ENCODE measurements at places on chromosomes 3 and 15.

- no peak for DNase-seq
Measured at GRCh38 chr3:186785495-186786018, 2.2 kb downstream of the EIF4A2 start.

- no peak for DNase-seq
Measured at GRCh38 chr3:131535596-131535995, 32.8 kb upstream of the MRPL3 start.

- DNase-seq, result no peak
Measured at GRCh38 chr15:25894371-25894902, 31.3 kb upstream of the ATP10A start.

DNA sequence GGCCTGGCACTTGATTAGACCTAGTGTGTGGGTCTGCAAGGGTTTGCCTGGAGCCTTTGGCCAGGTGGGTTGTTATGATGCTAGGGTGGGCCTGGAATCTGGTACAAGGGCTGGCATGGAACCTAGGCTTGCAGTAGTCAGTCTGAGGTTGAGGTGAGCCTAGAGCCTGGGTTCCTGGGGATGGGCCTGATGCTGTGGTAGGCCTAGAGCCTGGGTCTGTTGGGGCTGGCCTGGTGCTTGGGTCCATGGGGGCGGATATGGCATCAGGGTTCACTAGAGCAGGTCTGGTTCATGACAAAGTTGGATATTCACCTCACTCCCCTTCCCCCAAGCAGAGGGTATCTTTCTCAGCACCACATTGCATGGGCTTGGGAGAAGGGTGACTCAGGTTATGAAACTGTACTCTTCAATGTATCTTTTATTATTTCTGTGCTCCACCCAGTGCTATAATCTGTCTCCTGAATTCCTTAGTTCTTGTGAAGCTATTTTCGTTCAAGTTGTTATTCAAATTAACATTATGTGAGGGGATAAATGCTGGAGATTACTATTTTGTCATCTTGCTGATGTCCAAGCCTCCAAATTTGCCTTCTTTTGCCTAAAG, 274.4 kb downstream of the NFKBIZ start:
- no peak for DNase-seq

DNA sequence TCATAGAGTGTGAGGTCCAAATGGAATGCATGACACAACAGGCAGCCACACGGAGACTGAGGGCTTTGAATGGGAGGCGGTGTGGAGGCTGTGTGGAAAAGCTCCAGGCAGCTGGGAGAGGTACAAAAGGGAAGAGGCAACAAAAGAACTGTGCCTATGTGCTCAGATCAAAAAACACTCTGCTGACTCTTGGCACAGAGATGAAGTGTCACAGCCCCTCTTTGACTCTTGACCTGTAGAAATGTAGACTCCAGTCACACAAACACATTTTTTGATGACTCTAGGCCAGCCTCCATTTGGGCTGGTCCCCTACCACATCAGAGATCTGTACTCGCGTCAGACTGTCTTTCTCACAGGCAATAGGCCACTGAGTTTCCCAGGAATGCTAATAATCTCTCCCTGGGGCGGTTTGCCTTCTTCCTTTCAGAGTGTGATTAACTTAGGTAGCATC, 456.0 kb downstream of the TUSC7 start:
- DNase-seq, result no peak

GRCh38 chr3:165800970-165801369, 36.3 kb downstream of the BCHE start:
- no peak for DNase-seq

DNA sequence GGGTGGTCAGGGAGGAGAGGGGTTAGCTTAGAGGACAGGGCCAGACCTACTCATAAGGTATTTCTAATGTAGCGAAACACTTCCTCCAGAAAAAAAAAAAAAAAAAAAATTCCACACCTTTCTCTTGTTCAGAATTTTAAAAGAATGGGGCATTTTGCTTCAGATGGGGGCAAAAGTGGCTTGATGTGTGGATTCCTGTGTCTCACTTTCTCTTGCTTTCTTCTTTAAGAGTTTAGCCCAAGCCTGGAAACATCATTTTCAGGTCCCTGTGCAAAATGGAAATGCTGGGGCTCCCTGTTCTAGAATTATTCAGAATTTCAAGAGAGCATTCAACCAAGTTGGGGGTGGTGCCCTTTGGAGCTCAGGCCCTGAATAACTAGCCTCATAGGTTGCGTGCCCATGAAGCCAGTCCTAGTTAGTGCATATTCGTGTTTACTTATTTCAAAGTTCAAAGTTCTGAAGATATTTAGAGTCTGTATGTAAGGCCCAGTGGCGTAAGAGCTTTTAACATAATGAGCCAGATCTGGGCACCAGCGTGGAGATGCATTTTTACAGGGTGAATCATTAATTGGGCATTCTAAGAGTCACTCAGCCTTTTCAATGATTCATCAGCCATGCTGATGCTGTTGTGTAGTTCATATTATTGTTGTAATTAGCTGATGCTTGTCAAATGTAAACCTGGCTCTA, 104.5 kb downstream of the RPLP1 start:
- no peak for DNase-seq

GRCh38 chr3:78977073-78977472, 790.7 kb downstream of the ROBO1 start:
- DNase-seq, result no peak

GRCh38 chr3:197082871-197083270, 53.3 kb upstream of the MELTF start:
- no peak for DNase-seq

- no peak for DNase-seq
Measured at GRCh38 chr3:167972502-167972901, 123.2 kb downstream of the GOLIM4 start.

- no peak for DNase-seq
Measured at GRCh38 chr3:65439641-65440284, 599.0 kb downstream of the MAGI1 start.

DNA sequence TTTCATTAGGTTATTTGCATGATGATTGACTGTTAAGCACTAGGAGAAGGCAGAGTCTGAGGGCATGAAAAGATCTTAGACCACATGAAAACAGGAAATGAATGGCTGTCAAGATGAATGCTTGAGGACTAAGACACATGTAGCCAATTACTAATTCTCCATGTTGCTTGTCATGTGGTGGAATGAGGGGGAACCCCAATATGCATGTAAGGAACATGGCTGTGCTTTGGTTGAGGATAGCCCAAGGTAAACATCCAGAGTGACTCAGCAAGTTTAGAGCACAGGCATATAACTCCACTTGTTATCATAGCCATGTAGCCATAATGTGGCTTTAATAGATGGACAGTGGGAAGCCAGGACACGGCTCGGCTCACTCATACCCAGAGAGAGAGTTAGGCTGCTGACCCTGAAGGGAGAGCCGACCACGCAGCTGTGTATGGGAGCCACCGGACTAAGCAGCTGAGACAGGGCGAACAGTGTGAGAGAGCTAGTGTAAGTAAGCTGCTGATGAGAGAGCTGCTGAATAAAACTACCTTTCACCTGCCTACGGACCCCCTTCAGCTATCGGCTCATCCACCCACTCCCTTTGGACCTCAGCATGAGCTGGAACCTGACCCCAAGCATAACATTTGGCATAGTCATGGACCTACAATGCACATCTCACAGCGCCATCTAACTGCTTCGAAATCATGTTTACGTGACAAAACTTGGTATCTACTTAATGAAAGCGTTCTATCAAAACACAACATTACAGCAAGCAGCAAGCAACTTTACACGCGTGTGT, 37.6 kb downstream of the ANO10 start:
- DNase-seq, result no peak

- DNase-seq, result no peak
Measured at GRCh38 chr3:33629219-33629618, 88.8 kb downstream of the CLASP2 start.

- DNase-seq, result peak; percentile 95
Measured at GRCh38 chr15:77420610-77421369, at the start of gene HMG20A. TSS of gene HMG20A (plus strand) at chr15:77420888. CDS start at chr15:77458408, 37,520 bp downstream.

- no peak for DNase-seq
Measured at GRCh38 chr3:60774617-60775016, 476.6 kb downstream of the FHIT start.

GRCh38 chr3:28218071-28218916, 23.1 kb upstream of the CMC1 start:
- no peak for DNase-seq

- peak; percentile 99 for DNase-seq
Measured at GRCh38 chr3:129314386-129315222, 35.9 kb downstream of the HMCES start.

- no peak for DNase-seq
Measured at GRCh38 chr15:38520035-38520434, 44.6 kb downstream of the RASGRP1 start.

DNA sequence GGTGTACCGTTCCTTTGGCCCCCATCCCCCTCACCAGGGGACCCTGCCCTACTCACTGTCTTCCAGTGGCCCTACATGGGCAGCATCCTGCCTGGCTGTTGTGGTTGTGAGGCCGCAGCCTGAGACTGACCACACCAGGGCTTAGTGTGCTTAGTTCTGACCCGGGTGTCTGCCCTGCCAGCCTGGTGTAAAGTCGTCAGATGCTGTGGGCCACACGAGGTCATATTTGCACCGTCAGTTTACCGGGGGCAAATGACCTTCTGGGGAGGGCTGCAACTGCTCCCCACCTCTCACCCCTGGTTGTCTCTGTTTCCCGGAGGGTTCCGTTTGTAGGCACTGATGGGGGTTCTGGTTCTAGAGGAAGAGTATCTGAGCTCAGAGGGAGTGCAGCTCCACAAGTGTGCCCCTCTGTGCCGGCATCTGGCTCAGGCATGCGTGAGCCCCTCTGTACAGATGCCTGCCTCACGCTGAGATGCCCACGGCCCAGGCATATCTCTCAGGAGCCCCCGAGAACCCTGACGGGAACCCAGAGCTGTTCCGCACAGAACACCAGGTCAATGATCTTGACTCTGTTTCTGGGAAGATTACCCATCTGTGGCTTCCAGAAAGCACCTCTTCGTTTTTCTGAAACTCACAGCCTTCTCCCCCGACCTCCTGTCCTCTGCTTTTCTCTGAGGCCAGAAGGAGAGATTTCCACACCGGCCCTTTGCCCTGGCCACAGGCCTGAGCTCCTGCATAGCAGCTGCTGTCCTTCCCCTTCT, 19.2 kb downstream of the KLF13 start:
- no peak for DNase-seq

DNA sequence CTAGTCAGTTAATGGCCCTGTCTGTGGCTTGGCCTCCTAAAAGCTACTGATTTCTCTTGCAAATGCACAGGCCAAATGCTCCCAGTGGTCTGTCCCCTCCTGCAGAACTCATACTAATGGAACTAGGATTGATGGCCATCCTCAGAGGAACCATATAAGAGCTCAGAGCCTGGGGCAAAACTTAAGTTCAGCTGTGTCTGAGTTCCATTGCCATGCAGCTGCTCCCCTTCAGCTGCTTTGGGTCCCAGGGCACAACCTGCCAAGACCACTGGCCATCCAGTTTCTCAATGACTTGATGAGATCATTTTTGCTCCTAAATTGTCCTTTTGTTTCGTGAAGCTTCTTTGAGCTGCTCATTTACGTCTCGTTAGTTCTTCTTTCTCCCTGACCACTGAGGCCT, 529.5 kb upstream of the TBL1XR1 start:
- no peak for DNase-seq

- no peak for DNase-seq
Measured at GRCh38 chr3:50572158-50572557, 2.8 kb downstream of the HEMK1 start.

- DNase-seq, result no peak
Measured at GRCh38 chr15:65595960-65596359, 15.0 kb downstream of the INTS14 start.

DNA sequence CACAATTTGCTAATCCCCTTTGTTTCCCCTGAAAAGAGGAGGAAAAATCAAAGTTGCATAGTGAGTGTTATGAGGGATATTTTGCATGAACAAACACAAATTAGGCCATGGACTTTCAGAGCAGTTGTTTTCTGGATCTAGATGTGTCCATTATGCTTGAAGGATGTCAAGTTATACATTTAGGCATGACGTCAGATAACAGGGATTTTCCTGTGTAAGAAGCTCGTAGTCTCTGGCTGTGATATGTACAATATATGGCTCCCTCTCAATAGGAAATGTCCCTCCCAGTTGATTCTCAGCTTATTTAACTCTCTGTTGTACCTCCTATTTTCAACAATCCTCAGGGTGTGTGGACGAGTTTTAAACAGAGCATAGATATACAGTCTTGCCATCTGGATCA, 171.0 kb downstream of the RBMS3 start:
- no peak for DNase-seq

Data from NCI-H1417 treated with DMSO at 0.1 percent for 48 hours (cell line).